ENCODE measurements at places on chromosomes 3 and 15.

DNA sequence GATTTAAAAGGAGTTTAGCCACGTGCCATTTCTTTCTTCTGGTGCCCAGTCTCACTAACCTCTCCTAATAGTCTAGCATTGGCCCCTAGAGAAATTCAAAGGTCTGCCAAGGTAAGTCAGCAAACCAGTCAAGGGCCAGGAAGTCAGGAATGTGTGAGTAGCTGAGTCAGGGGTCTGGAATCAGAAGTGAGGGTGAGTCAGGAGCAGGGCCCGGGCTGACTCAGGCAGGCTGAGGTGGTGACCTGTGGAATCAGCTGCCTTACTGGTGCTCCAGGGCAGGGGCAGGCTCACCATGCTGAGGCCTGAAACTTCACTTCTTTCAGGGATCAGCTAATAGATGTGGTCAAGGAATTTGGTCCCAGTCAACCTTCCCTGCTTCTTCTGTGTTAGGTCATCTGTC, 105.8 kb upstream of the MYZAP start:
- DNase-seq, result no peak

- no peak for DNase-seq
Observed at GRCh38 chr15:62807539-62808130, 234.9 kb upstream of the TPM1 start.

DNA sequence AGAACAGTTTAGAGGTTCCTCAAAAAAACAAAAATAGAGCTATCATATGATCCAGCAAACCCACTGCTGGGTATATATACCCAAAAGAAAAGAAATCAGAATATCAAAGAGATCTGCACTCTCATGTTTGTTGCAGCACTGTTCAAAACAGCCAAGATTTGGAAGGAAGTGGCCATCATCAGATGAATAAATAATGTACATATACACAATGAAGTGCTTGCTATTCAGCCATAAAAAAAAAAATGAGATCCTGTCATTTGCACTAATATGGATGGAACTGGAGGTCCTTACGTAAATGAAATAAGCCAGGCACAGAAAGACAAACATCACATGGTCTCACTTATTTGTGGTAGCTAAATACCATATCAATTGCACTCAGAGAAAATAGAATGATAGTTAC, 58.4 kb downstream of the SCAPER start:
- no peak for DNase-seq

- DNase-seq, result no peak
Observed at GRCh38 chr15:101105059-101105891, 146.6 kb downstream of the CHSY1 start.

GRCh38 chr15:95134431-95135110, 903.2 kb downstream of the MCTP2 start:
- no peak for DNase-seq

GRCh38 chr3:34248352-34248751, 449.9 kb downstream of the PDCD6IP start:
- DNase-seq, result no peak

GRCh38 chr3:125324341-125324740, 50.8 kb downstream of the ZNF148 start:
- DNase-seq, result no peak

DNA sequence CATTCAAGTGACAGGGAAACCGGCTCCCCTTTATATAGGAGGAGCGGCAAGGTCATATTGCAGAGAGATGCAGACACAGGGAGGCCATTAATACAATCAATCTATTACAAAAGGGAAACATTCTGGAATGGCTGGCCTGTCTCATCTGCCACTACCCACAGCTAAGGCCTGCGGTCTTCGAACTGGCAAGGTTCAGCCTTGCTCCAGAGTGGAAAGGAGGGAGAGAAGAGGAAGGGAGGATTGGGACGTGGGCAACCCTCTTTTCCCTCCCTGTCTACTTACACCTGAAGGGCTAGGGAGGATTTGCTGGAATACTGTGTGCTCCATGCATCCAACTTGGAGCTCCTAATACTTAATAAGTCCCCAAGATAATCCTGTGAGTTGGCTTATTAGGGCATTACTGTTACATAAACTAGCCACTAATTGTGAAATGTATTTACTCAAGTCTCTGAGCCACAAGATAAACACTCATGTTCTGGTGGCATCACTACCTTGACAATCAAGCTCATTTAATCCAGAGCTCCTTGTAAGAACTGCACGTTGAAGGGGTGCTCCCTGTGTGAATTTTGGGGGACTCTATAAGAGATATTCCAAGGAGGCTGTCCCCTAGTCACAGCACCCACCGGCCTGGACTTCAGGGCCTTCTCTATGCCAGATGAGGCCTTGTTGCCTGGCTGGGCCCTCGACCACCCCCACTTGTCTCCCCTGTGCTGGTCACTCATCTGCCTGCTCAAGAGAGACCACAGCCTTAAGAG, 19.7 kb upstream of the CCDC174 start:
- no peak for DNase-seq

DNA sequence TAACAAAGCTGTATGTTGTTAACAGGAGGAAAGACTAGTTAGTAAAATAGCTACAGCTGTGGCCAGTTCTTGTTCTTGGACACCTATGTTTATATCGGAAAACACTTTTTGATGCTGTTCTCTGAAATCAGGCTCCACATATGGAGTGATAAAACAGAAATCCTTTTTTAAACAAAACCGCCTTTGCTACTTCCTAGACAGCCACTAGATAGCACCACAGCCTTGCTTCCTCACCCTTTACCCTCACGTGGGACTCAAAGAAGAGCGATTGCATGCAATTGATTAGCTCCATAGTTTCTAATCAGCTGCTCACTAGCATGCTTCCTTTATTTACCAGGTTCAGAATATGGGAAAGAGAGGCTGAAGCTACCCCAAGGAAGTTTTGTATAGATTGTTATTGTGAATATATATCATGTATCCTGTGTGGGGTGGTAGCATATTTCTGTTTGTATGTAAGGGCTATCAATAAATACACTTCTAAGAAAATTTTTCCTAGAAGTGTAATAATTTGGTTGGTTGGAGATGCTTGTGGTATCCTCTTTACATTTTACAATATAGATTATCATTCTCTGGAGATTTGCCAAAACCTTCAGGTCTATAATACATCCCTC, 4.3 kb upstream of the MTFMT start:
- no peak for DNase-seq

- DNase-seq, result no peak
Observed at GRCh38 chr3:139758654-139759291, 81.0 kb upstream of the NMNAT3 start.

DNA sequence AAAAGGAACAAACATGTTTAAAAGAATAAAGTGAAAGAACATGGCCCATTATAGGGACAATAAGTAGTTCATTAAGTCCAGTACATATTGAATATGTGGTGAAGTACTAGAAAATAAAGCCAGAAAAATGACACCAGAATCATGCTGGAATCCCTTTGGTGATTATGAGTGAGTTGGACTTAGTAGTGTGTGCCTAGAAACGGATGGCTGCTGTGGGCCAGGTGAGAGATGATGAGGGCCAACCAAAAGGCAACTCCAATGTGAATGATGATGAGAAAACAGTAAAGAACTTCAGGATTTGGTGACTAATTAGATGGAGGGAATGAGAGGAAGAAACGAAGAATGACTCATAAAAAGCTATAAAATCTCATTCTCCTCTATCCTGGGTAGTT, 3.3 kb downstream of the CRYGS start:
- DNase-seq, result no peak

- no peak for DNase-seq
Observed at GRCh38 chr3:190375246-190375645, 12.7 kb upstream of the CLDN16 start.

DNA sequence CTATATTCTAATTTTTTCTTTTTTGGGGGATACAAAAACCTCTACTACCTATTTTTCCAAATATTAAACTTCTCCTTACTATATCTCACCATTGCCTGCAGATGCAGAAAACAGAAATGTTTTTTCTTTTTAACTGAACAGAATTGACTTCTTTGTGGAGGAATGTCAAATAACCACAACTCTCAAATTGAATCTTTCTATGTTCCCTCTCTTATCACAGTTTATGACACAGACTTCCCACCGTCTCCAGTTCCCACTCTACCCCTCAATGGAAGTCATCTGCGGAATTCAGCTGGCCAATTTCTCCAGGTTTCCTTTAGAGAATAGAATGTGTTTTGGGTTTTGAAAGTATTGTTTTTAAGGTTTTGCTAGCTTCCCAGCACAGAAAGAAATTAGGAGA, 77.0 kb downstream of the NR2F2 start:
- no peak for DNase-seq

DNA sequence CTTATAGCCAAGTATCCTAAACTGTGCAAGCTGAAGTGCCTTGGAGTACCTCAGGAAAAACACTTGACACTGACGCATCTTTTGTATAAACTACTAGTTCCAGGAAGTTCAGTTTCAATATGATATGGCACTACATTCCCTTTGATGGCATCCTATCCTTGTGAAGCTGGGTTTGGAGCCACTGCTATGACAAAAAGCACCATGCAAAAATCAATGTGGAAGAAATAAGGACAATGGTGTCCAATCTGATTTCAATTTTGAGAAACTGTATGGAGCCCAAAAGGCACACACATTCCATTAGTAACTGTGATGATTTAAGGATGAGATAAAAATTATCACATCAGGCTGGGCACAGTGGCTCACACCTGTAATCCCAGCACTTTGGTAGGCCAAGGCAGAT, 5.6 kb downstream of the RPS27L start:
- no peak for DNase-seq

DNA sequence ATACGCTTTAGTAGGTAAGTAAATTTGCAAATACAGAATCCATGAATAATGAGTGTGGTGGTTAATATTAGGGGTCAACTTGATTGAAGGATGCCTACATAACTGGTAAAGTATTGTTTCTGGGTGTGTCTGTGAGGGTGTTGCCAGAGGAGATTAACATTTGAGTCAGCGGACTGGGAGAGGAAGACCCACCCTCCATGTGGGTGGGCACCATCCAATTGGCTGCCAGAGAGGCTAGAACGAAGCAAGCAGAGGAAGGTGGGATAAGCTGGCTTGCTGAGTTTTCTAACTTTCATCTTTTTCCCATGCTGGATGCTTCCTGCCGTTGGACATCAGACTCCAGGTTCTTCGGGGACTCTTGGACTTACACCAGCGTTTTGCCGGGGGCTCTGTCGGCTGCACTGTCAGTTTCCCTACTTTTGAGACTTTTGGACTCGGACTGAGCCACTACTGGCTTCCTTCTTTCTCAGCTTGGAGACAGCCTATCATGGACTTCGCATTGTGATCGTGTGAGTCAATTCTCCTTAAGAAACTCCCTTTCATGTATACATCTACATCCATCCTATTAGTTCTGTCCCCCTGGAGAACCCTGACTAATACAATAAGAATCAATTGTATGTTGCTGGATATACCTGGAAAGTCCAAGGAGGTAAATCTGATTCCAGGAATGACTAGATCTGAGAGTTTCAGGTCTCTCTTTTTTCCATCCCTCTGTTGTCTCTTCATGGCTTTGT, 25.8 kb upstream of the NEDD4 start:
- DNase-seq, result no peak

DNA sequence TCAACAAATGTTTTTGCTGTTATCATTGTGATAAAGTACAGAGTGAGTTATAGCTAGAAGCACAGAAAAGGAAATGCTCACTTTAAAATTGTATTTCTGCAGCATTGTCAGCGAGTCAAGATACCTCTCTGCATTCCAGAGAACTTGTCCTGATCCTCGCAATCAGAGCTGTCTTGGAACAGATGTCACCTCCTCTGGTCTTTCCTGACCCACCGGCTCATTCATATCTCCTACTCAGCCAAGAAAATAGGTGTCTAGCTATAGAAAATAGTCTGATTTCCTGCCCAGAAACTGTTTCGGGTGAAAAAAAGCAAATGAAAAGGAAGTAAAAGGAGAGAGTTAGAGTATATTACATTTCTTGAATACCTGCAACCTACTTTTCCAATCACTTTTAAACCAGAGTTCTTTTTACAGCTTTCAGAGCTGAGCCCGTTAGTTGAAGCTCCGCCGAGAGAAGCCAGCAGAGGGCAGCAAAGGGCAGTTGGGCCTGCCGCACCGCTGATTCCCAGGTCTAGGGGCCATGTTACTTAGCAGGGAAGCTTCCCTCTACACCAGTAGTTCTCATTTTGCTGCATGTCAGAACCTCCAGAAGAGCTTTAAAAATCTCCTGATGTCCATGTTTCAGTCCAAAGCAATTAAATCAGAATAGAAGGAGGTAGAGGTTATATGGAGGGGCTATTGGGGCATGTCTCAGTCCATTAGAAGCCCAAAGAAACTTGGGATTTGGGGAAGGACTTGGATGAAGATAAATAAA, 185.7 kb upstream of the THRB start:
- no peak for DNase-seq

- DNase-seq, result no peak
Observed at GRCh38 chr3:124593442-124593829, 136.8 kb upstream of the UMPS start.

GRCh38 chr3:178527981-178528380, 8.3 kb upstream of the KCNMB2 start:
- DNase-seq, result no peak

DNA sequence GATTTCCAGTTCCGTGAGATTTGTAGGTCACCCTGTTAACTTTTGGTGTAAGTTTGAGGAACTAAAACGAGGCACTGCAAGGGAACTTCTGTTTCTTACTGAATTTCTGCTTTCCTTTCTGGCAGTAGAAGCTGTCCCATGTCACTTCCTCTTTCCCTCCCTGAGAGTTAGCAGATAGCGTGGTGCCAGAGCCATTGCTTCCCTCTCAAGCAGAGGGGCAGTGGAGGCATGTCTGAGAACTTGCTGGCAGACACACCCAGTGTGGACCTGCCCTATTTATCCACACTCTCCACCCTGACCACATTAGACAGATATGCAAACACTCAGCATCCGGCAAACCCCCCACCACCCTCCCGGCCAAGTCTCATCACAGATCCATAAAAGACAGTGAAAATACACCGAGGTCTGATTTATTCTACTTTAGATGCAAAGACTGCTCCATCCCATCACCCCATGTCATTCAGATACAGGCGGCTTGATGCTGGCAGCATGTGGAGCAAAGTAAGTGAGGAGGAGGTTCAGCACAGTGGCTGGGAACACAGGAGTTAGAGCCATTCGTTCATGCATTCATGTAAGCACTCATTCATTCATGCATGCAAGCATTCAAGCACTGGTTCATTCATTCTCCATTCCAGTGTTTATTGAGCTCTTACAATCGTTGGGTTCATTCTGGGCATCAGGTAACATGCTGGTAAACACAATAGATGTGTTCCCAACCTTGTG, 324.7 kb downstream of the SHQ1 start:
- no peak for DNase-seq

GRCh38 chr3:13976469-13976868, 96.6 kb upstream of the WNT7A start:
- no peak for DNase-seq

- no peak for DNase-seq
Observed at GRCh38 chr15:50109076-50109987, 9.7 kb downstream of the ATP8B4 start.

- DNase-seq, result peak; percentile 70
Observed at GRCh38 chr15:64355348-64355943, 527 bp downstream of the CSNK1G1 start.

All from activated CD4-positive, alpha-beta T cell treated with anti-CD3 and anti-CD28 coated beads for 4 hours (primary cell).